ENCODE measurements at places on chromosomes 5 and 9.

- peak; percentile 100 for DNase-seq
Measured at GRCh38 chr5:88140856-88141752, 127.5 kb downstream of the TMEM161B start.

DNA sequence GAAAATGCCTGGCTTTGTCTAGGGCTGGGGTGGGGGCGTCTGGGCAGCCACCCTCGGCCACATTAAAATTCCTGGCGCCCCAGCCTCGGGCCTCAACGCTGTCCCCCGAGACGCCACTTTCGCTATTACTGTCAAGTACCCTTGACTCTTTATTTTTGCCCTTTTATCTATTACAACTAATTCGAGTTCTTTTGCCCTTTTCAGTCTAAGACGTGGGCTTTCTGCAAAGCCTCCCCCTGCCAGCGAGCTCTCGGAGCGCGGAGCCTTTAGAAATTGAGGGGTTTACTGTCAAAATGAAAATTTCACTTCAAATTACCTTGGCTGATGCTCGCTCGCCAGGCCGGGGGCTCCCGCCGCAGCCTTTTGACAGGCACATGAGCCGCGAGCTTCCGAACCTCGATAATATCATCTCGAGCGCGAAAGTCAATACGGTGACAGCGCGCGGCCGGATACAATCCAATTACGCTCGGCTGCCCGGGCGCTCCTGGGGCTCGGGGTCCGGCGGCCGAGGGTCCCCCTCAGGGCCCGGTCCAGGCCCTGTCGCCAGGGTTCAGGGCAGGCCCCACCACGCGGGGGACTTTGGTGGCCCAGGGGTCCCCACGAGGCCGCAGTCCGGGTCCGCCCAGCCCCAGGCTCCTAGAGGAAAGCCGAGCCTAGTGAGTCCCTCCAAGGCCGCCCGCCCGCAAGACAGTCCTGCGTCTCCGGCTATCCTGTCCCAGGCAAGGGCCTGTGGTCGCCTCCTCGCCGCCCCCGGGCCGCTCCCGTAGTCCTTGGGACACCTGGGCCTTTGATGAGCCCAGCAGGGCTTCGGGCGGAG lies 6.7 kb downstream of the IRX4 start:
- no peak for DNase-seq

DNA sequence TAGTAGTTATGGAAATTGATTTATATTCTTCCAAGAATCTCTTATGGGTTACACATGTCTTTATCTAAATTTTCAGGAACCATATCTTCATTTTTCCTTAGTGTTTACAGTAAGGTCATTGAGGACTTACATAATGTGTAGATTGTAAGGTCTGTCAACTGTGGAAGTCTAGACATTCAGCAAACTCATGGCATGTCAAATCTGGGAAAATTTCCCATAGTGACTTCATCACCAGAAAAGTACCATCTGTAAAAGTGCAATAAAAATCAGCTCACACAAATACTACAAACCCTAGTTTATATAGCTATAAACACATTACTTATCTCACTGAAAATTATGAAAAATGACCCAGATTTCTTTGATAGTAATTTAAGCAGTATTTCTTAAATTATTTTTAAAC lies 419.4 kb downstream of the MTRR start:
- DNase-seq, result no peak

DNA sequence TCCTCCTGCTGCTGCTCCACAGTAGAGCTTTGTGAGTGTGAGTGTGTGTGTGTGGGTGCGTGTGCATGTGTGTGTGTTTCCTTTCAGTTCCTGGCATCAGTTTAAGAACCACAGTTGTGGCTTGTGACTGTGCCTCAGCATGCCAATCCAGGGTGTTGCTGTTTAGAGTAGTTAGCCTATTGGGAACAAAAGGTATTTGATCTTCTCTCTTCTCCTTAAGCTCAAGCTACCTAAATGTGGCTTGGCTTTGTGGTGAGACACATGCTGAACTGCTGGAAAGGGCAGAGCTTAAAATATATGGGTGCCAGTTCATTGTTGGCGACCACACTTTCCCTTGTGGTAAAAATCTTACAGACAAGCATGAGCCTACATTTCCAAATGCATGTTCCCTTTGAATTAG lies 116.6 kb upstream of the BNC2 start:
- DNase-seq, result no peak

DNA sequence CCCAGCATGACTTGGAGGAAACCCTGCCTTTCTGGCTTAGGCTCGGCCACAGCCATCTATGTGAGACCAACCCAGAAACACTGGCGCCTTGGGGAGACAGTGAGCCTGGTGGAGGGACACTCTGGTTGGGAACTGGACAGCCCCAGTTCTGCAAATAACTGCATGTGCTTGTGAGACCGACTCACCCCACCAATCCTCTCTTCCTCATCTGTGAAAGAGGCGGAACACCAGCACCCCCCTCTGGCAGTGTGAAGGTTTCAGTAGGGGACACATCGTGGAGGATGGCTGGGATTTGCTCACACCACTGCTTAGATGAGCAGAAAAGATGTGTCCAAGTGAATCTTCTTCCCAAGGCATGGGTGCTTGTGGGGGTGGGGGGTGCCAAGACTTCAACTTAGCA lies 43.4 kb upstream of the N4BP3 start:
- DNase-seq, result no peak

GRCh38 chr5:137054335-137054734 lies 444.8 kb downstream of the SPOCK1 start:
- DNase-seq, result no peak

Data from globus pallidus (tissue), 1 donor.